AG04450 (cell line): ENCODE measurements at places on chromosomes 4 and X. TPM values are rescaled to one million over a fixed set of nuclear protein-coding genes. Genes with fewer than 3 reads are reported as not detected.
A peak's percentile ranks its signal among the peaks of the same experiment; 100 is the strongest.

GRCh38 chrX:44002567-44002966, 29.4 kb upstream of the NDP start:
- no peak for DNase-seq

DNA sequence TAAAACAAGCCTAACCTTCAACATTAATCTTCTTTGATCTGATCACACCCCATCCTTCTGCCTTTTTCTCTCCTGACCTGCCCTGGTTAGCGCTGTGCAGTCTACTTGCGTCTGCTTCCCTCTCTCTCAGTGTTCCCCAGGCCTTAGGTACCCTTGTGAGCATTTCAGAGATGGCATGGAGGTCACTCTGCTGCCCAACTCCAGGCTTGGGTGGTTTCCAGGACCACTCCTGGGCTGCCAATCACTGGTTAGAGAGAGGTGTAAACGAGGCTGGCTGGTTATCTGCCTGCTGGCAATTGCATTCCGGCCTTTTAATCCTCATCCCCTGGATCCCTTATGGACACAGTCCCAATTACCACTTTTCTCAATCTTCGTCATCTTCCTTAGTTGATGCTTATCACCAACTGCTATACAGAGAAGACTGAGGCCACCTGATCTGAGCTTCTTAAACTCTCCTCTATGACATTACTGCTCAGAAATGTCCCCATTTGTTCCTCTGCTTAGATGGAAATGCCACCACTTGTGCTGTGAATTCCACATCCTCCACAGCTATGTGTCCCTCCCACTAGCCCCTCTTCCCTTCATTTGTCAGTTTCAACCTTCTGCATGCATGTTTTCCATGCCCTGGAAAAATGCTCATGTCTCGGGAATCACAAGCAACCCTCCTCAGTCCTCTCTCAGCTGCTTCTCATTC, 29.0 kb upstream of the BCLAF3 start:
- no peak for DNase-seq

DNA sequence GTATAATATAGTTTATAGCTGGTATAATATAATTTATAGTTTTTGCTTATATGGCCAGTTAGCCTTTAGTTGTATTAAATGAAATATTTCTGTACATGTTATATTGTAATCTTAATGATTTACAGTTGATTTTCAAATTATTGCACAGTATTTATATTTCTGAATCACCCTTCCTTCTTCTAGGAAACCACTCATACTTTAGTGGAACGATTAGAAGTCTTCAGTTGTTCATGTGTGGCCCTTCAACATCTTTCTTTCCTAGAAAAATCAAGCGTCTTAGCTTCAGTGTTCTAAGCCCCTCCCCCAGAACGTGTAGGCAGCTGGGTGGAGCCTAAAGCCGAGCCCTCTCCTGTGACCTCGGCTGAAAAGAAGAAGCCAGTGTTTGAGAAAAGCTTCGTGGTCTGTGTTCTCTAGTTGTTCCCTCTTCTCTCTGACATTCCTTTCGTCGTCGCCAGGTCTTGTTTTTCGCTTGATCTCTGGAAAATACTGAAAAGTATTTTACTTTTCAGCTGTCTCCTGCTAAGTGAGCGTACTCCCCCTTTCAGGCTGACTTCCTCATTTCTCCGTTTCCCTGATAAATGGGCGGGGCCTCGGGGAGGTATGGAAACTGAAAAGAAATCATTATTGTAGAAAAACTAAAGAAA, at the start of gene C4orf33:
Gene C4orf33, plus strand, starts transcription at position 342 of the 644 bp plus-strand sequence. CDS start 6,459 bp downstream, outside the sequence.
- peak; percentile 18 for DNase-seq

DNA sequence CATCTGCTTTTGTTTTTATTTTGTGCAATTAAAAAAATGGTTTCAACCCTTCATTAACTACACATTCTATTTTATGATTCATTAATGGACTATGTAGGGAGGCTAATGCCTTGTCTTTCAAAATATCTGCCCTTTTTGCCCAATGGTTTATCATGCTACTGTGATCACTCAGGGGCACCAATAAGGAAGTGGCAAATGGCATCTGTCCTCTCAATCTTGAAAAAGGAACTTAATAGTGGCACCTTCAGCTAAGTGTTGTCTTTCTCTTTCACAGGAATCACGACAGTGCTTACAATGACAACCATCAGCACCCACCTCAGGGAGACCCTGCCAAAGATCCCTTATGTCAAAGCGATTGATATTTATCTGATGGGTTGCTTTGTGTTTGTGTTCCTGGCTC, 57.1 kb downstream of the COMMD8 start:
- no peak for DNase-seq

GRCh38 chr4:24213961-24214360, 324.1 kb upstream of the PPARGC1A start:
- no peak for DNase-seq

DNA sequence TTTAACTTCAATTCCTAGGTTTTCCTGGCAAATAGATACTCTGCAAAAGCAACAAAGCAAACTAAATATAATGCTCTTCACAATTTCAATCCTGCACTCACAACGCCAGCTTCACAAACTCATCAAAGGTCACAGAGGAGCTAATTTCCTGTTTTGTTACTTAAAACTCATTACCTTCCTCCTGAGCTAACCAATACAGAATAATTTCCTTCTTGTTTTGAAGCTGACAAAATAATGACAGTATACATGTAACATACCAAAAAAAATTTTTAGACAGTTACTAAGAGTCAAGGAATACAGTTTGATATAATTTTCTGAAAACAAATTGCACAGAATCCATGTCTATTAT, 17.9 kb downstream of the CNOT6L start:
- DNase-seq = no peak

DNA sequence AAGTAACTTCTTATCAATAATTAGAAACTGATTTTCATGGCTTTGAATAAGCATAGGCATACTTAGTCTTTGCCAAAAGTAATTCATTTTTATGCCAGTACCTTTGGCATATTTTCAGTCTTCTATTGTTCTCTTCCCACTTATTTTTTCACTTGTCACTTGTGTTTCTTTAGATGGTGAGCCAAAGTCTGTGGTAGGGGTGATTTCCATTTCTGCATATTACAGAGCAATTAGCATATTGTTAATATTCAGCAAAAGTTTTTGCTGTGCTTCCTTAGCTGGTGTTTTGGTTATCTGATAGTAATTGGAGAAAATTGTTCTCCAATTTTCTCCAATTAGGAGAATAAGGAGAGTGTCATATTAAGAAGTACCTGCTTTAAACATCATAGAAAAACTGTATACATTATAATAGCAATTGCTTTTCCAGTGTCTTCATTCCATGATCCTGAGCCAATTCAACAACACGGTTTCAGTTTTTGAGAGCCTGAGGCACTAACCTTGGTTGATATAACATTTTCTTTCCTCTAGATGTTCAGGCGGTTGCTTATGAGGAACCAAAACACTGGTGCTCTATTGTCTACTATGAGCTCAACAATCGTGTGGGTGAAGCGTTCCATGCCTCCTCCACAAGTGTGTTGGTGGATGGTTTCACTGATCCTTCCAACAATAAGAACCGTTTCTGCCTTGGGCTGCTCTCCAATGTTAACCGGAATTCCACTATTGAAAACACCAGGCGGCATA, 64.7 kb downstream of the SMAD1 start:
- no peak for DNase-seq

- no peak for DNase-seq
Observed at GRCh38 chrX:17860179-17860780, 818 bp downstream of the RAI2 start.

- DNase-seq = no peak
Observed at GRCh38 chrX:39308126-39308525, 506.9 kb downstream of the MID1IP1 start.

DNA sequence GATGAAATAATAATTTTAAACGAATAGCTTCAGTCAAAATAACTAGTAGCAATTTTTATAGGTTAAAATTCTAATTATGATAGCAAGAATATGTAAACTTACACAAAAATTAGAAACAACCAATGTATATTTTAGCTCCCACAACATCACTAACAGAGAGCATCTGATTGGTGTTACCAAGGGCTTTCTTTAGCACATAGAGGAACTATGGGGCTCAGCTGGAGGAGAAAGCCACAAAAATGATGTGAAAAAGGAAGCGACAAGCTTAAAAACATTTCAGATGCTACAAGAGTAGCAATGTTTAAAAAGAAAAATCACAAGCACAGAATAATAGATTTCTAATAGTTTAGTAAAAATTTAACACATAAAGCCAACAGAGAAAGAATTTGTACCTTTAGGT, 56.3 kb downstream of the ATP8A1 start:
- no peak for DNase-seq

GRCh38 chr4:45638641-45639040, 485.2 kb downstream of the GABRG1 start:
- no peak for DNase-seq

GRCh38 chr4:54553001-54553400, 104.8 kb upstream of the KIT start:
- no peak for DNase-seq

GRCh38 chr4:92825256-92825655, 521.5 kb downstream of the GRID2 start:
- no peak for DNase-seq

GRCh38 chr4:104500442-104500841, 5.7 kb upstream of the CXXC4 start:
- DNase-seq = no peak

The CCKAR gene
- polyA plus RNA-seq = 0.10 and 0.27 TPM in 2 replicates

The PDE6B gene
- polyA plus RNA-seq = 0.20 and 0.64 TPM in 2 replicates

The ANXA3 gene
- polyA plus RNA-seq = 13.9 and 15.3 TPM in 2 replicates

The EGFL6 gene
- not detected in 2 replicates for polyA plus RNA-seq

The AKAP14 gene
- not detected in 2 replicates for polyA plus RNA-seq

The MAGEA9B gene
- polyA plus RNA-seq = not detected in 2 replicates
